ENCODE measurements at places on chromosomes 3 and 15.
A peak's percentile ranks its signal among the peaks of the same experiment; 100 is the strongest.

DNA sequence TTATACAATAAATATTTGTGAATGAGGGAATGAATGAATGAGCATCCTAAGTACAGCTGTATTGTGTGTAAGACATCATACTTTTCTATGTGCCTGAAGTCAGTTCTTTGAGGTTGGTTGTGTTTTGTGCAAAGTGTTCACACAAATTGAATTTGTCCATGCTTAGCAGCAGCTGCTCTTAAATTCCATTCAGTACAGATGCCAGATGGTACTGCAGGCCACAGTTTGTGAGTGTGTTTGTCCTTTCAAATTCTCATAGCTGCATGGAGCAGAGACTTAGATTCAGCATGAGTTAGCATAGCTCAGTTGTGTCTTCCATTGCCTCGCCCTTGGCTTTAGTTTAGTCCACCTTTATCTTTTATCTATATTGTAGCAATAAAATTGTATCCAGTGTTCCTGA, 3.8 kb upstream of the ZNF385D start:
- DNase-seq: no peak

DNA sequence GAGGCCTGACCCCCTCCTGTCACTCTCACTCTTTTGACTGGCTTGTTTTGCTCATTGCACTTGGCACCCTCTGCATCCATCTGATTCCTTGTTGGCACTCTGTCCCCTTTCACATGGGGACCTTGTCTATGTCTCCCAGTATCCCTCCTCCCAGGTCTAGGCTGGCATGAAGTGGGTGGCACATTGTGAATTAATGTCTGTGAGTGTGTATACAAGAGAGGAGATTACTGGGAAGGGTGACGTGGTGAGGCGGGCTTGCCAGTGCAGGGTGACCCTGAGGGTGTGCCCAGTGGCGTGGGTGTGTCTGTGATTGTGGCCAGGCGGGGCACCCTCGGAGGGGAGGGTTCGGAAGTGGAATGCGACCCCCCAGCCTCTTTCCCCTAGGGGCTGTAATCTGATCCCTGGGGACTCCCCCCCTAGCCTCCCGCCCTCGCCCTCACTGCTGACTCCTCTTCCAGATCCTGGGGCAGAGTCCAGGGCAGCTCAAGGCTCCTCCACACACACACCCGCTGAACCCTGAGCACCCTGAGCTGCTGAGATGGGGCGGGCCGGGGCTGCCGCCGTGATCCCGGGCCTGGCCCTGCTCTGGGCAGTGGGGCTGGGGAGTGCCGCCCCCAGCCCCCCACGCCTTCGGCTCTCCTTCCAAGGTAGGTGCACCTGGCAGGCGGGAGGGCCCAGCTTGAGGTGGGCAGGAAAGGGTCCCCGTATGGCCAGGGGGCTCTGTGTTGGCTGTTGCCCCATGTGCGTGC, at the start of gene SEMA3B:
Gene SEMA3B, plus strand, starts transcription at position 445 of the 749 bp plus-strand sequence. Its CDS starts 94 bp downstream, at position 539.
- DNase-seq: no peak

GRCh38 chr15:60407415-60407805, 9.6 kb upstream of the ANXA2 start:
- DNase-seq: peak; percentile 90

DNA sequence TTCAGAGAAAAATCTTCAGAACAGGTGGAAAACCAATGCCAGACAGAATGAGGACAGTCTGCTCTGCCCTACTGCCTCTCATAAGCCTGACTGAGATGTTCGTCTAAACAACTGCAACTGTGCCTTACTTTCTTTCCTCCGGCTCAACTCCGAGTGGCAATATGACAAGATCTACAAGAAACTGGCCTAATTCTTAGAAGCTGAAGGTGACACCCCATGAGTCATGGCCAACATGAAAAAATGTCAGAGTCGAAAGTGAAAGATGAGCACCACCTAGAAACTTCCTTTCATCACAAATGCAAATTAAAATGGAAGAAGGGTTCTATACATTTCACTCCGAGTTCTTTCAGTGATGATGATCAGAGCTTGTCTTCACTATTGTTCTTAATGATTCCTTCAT, 12.9 kb downstream of the PCYT1A start:
- DNase-seq: no peak

- DNase-seq: no peak
Observed at GRCh38 chr3:128560768-128561167, 67.8 kb upstream of the GATA2 start.

DNA sequence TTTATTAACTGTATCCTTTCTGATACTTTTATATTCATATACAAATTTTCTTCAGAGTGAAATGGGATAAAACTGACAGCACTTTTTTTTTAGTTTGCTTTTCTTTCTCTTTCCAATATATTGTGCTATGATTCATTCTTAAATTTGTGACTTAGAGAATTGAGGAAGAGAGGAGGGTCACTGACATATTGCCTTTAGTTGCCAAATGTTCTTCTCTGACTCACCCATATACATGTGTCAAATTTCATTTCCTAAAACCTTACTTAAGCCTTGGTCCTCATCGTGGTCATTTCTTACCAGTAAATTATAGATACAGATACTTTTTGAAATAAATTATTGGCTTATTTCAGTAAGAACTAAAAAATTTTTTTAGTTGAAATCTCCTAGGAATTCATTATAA, 53.9 kb downstream of the CLASP2 start:
- DNase-seq: peak; percentile 82

DNA sequence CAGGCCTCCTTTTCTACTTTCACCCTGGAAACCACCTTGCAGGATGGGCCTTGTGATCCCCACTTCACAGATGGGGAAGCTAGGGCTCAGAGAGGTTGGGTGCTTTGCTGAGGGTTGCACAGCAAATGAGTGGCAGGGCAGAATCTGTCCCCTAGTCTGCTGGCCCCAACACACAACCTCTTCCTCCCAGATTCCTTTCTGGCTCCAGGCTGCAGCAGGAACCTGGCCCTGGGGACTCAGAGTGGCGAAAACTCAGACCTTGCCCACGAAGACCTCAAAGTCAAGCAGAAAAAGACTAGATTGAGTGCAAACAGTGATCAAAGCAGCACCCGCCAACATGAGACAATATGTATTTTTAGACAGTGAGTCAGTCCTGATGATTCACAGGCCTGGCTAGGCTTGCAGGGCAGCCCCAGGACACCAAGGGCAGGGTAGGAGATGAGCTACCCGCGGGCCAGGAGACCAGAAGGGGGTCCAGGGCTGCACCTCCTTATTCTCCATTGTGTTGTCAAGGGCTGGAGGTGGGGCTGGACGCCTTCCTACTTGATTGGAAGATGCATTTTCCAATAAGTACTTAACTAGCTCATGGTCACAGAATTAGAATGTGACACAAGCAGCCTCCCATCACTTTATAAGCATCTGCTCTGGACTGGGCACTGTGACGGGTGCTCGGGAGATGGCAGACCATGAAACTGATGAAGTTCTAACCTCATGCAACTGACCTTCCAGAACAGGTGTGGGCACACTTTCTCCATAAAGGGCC, 23.9 kb downstream of the GOLGA6L2 start:
- peak; percentile 7 for DNase-seq

- no peak for DNase-seq
Observed at GRCh38 chr15:72178976-72179585, 18.5 kb downstream of the GRAMD2A start.

DNA sequence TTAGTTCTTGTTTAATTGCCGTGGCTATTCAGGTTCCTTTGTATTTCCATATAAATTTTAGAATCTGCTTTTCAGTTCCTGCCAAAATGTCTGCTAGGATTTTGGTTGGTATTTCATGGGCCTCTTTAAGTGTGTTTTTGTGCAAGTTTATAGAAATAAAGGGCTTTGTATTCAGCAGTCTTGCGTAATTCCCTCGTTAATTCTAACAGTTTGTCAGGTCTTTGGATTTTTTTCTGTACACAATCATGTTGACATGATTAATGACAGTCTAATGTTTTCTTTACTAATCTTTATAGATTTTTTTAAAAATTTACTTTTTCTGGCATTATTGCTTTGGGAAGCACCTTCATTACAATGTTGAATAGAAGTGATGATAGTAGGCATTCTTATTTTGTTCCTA, 120.9 kb downstream of the NEK11 start:
- no peak for DNase-seq

GRCh38 chr15:100762913-100763834, 116.5 kb upstream of the ALDH1A3 start:
- DNase-seq: peak; percentile 59

- DNase-seq: no peak
Observed at GRCh38 chr3:111548092-111548491, 6.1 kb downstream of the CD96 start.

- DNase-seq: no peak
Observed at GRCh38 chr3:195111766-195112165, 159.2 kb downstream of the XXYLT1 start.

Measured in fibroblast of skin of right biceps (primary cell).